RPMI7951 (cell line): ENCODE measurements at places on chromosomes 6 and 20. TPM values are rescaled to one million over a fixed set of nuclear protein-coding genes. Genes with fewer than 3 reads are reported as not detected.

GRCh38 chr6:167779993-167780655 lies 46.6 kb upstream of the AFDN start:
- DNase-seq: no peak

DNA sequence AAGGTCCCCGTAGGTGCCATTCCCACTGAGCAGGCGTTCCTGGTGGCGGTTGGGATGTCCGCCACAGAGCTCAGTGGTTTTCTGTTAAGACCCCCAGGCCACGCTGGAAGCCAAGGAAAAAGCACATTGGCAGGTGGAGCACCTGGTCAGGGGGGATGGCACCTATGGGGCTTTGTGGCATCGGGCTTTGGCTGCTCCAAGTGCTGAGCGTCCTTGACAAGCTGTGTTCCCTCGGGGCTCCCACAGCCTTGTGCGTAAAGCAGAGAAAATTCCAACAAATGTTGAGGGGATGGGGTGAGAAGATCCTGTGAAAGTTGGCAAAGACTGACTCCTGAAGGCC lies 135.4 kb downstream of the JPH2 start:
- no peak for DNase-seq

DNA sequence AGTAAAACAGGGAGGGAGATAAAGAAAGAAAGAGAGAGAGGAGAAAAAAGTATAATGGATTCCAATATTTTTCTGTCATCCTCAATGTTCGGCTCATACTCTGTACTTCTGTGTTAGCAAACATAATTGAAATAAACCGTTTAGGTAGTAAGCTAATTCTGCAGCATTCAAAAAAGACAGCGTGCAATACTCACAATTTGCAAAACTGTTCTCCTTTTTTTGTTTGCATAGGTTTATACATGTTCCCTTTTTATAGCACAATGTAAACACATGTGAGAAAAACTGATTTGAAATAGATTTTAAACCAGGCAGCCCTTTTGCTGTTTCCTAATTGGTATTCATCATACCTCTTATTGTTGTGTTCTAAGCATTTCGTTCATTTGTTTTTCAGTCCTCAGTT lies 188.9 kb downstream of the PLCB1 start:
- DNase-seq: no peak

DNA sequence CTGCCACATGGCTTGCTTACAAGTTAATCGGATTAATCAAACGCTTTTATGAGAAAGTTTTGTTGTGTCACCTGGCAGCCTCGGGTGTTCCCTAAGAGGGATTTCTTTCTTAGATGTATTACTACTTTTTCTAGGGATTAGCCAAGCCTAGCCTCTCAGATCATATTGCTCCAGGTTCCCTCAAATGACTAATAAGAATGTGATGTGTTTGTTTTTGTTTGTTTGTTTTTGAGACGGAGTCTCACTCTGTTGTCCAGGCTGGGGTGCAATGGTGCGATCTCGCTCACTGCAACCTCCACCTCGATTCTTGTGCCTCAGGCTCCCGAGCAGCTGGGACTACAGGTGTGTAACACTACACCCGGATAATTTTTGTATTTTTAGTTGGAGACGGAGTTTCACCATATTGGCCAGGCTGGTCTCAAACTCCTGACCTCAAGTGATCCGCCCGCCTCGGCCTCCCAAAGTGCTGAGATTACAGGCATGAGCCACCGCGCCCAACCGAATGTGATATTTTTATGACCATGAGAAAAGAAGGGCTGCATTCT lies 977 bp downstream of the HMGN4 start:
- no peak for DNase-seq

GRCh38 chr6:155265843-155266535 lies 2.2 kb downstream of the CLDN20 start:
- DNase-seq: peak; percentile 32

DNA sequence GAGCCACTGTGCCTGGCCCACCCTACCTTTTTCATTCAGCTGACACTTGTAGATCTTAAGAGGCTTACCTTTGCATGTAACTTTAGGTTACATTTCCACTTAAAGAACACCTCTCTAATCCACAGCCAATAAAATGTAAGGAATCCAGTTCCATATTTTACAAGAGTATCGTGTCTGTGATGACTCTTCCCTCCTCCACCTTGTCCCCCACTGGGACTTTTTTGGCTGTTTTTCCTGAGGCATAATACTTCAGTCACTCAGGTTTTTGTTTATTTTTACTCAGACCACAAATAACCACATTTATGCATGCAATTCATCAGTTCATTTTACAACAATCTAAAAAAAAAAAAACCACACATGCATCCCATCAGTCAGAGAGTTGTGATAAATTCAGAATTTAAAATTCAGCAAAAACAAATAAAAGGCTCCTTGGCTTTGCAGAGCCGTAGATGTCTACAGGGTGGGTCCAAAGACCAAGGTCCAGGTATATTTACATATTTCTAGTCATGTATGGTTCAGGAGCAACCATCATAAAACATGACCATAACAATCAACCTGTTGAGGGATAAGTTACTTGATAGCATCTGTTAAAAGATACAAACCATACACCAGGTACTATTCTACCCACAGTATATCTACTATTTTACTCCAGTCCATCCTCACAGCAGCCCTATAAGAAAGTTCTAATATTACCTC lies 9.9 kb downstream of the ATXN1 start:
- peak; percentile 81 for DNase-seq

DNA sequence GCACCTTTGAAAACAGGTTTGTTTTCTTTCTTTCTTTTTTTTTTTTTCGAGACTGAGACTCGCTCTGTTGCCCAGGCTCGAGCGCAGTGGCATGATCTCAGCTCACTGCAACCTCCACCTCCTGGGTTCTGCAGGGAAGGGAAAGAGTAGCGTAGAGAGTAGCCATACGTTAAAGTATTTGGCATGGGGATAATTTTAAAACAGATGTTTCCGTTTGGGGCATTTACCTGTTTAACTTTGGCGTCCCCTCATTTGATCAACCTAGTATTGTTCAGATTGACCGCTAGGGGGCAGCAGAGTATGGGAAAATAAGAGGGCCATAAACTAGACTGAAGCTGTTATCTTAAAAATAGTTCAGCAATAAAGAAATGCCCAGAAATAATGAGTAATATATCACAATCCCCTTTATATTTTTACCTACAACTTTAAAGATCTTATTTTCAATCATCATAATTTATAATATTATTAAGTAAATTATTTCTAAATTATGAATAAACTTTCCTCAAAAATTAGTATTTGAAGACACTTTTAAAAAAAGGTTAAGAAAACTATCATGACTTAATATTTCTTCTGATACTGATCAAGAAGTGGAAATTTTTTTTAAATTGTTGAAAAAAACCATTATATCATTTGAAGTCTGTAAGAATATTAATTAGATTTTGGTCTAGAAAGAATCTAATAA lies 7.6 kb upstream of the TAAR9 start:
- peak; percentile 57 for DNase-seq

DNA sequence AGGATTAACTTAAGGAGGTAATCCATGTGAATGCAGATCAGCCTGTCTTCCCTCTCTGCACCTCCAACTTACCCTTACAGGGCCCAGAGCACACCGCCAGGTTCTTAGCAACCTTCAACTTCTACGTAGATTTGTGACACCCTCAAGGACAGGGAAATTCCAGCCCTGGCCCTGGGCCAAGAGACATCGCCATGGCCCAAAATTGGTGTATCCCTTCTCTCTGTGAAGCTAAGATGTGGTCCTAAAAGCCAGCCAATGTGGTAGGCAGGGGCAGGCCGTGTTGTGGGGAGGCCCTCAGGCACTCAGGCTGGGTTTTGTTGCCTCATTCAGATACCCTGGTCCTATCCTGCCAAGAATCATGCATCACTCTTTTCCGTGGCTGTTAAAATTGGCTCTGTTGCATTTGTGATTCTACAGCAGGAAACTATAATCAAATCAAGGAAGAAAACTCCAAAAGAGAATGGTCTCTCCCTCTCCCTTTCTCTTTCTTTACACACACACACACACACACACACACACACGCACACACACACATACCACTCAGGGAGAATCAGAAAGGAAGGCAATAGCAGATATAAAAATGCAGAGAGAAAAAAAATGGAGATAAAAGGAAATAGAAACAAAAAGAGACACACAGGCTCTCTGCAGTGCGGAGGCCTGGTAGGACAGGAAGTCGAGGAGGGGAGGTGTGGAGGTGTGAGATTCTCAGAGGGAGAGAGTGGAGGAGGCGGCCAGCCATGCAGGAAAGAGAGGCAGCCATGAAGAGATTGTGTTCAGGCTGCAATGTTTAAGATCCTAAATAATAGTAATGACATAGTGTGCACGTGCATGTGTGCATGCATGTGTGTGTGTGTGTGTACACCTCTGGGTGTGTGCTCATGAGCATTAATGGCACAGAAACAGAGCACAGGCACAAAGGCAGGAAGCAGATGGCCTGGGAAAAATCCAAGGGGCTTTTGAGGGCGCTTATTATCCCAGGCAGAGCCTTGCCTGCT lies 201.8 kb upstream of the LRFN2 start:
- peak; percentile 75 for DNase-seq

DNA sequence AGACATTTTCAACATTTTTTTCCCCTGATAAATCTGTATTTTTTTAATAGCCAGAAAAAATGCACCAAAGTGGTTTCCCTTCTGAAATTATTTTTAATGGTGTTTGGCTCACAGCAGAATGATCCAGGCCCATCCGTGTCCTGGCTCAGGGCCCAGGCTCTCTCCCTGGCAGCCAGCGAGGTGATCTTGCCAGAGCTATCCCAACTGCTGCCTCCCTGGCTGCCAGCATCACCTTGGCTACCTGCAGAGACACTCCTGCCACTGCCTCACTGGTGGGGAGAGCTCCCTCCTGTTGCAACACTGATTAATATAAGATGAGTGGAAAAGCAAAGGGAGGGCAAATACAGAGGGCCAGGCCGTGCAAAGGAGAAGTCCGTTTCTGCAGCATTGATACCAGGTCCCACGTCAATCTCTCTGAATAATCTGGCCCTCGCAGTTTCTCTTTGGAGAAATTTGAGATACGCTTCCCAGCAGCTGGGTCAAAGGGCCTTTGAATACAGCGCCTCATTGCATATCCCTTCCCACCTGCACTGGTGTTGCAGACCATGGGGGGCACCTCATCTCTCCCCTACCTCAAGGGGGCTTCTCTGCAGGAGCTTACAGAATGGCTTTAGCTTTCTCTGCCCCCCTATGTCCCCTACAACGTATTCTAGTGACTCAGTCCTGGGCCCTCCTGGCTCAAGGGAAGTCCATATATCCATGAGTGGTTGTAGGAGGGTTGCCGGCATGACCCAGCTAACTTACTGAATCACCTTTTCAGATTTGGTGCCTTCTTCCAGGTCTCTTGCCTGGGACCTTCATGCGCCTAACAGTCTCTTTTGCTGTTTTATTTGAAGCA lies 12.8 kb upstream of the DSTN start:
- peak; percentile 57 for DNase-seq

- no peak for DNase-seq
These were observed 23.3 kb downstream of the PXT1 start for GRCh38 chr6:36419310-36419709.

DNA sequence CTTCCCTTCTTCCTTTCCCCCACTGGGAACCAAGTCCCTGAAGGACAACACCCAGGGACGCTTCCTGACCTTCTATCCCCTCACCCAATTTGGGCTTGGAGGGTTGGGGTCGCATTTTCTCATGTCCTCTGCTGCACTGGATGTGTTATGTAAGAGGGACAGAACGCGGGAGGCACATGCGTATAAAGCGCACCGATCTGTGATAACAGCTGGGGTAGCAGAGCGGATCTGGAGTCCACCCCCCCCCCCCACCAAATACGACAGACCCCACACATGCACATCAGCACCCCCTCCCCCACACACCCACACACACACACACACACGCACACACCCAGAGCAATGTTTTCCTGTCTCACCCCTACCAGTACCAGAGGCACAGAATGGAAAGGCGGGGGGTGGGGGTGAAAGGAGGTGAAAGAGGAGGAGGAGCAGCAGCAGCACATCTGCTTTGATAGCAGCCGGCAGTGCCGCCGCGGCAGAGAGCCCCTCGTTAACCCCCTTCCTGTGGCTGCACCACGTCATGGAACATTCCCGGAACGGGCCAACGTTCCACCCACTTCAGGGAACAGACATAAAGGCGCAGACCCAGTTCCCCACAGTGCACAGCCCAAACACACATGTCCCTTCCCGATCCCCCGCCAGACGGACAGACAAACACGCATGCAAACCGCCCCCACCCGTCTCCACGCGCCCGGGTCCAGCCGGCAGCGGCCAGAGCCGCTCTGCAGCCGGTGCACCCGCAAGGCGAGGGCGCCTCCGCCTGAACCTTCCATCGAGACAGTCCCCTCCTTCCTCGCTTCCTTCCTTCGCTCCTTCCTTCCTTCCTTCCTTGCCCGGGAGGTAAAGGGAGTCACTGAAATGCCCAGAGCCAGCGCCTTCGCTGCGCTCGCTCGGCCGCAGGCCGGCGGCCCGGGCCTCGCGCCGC lies 590 bp downstream of the HIVEP2 start:
- peak; percentile 88 for DNase-seq

- DNase-seq: no peak
These were observed 107.2 kb upstream of the SASH1 start for GRCh38 chr6:148235446-148235845.

SIGLEC1 gene
- total RNA-seq: not detected in 2 replicates

CNKSR3 gene
- 4.3 and 5.3 TPM in 2 replicates for total RNA-seq

PPP1R14C gene
- total RNA-seq: not detected in 2 replicates

GABRR2 gene
- total RNA-seq: not detected in 2 replicates

TPD52L1 gene
- 16.8 and 17.4 TPM in 2 replicates for total RNA-seq

TMC2 gene
- total RNA-seq: not detected in 2 replicates

PSORS1C2 gene
- not detected in 2 replicates for total RNA-seq

PACRG gene
- not detected in 2 replicates for total RNA-seq

ZNF334 gene
- total RNA-seq: not detected in 2 replicates

ABHD12 gene
- 65.9 and 78.9 TPM in 2 replicates for total RNA-seq
